Astrocyte of the hippocampus (primary cell): ENCODE measurements at places on chromosomes 7 and 10.

GRCh38 chr7:135911099-135911498 lies 66.1 kb downstream of the MTPN start:
- peak; percentile 8 for DNase-seq

- no peak for DNase-seq
Measured at GRCh38 chr10:78359640-78360091, 326.0 kb downstream of the RPS24 start.

- peak; percentile 57 for DNase-seq
Measured at GRCh38 chr7:123580406-123581161, 21.0 kb upstream of the ASB15 start.

DNA sequence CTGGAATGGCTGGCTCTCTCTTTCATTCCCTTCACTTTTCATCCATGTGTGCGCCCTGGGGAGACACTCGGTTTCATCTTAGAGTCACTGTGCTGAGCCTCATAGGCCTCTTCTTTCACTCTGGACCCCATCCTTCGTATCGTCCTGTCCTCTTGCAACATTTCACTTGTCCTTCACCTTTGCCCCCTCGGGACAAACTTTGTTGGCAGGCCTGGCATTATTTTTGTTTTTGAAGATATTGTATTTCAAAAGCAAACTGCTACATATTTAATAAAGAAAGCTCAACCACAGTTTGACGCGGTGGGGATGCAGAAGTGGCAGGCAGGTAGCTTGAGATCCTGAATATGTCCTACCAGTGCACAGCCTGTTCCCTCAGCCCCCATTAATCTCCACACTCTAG lies 36.6 kb downstream of the HIPK2 start:
- DNase-seq, result no peak

DNA sequence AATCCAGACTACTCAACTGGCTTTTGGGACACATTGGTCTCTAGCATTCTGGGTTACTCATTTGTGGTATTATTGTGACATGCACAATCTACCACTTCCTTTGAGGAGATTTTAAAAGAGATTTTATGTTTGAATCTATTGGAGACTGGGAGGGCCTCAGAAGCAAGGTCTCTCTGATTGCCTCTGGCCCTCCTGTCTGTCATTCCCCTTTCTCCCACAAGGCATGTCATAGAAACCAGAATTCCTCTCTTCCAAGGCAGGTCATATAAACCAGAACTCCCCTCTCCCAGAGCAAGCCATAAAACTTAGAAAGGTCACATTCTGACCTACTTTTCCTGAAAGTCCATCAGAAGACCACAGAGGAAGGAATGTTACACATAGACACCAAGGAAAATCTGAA lies 777.7 kb downstream of the PHTF2 start:
- DNase-seq, result peak; percentile 32

- peak; percentile 25 for DNase-seq
Measured at GRCh38 chr7:25557379-25557917, 329.2 kb upstream of the NPVF start.

- DNase-seq, result no peak
Measured at GRCh38 chr10:71038921-71039320, 150.6 kb upstream of the PCBD1 start.

GRCh38 chr10:128095027-128095752 lies 31.0 kb downstream of the MKI67 start:
- no peak for DNase-seq
